Activated naive CD4-positive, alpha-beta T cell treated with anti-CD3 and anti-CD28 coated beads, Interleukin-2, amount 50 U/mL, for 16 hours (primary cell): ENCODE measurements at places on chromosomes 16 and 17.

GRCh38 chr17:48163809-48164208, 56.2 kb downstream of the SNX11 start:
- no peak for DNase-seq

DNA sequence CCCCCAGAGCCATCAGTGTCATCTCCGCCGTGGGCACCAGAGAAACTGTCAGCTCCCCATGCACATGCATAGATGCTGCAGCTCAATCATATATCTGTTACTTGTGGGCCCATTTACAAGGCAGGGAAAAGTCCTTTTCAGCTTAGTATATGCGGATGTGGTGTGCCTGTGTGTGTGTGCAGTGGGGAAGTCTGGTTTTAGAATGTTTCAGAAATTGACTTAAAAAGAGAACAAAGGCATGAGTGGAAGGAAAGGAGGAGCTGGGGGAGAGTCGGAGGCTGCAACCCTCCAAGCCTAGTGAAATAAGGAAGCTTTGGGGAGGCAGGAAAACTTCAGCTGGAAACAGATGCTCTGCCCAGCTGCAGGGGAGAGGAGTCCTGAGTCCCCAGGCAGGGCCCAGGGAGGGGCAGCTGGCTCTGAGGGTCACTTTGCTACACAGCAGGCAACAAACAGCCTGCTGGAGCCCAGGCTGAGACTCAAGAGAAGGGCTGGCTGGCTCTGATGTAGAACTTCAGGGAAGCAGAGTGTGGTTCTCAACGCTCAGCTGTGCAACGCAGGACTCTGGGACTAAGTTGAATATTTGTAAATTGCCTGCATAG, 11.1 kb upstream of the CD300LD start:
- no peak for DNase-seq

DNA sequence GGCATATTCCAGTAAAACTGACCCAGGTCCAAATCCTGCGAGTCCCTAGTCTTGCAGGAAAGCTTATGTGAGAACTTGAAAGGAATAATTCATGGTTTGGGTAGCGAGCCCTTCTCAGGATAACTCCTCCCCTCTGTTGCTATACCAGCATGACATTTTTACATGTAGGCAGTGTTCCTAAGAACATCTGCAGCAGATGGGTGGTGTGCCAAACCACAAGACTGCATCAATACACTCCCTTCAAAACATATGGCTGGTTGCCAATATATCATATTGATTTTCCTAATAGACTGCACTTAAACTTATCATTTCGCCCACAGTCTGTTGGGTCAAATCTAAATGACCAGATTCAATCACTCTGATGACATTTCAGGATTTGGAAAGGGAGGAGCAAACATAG, 19.9 kb downstream of the PSME3IP1 start:
- no peak for DNase-seq

DNA sequence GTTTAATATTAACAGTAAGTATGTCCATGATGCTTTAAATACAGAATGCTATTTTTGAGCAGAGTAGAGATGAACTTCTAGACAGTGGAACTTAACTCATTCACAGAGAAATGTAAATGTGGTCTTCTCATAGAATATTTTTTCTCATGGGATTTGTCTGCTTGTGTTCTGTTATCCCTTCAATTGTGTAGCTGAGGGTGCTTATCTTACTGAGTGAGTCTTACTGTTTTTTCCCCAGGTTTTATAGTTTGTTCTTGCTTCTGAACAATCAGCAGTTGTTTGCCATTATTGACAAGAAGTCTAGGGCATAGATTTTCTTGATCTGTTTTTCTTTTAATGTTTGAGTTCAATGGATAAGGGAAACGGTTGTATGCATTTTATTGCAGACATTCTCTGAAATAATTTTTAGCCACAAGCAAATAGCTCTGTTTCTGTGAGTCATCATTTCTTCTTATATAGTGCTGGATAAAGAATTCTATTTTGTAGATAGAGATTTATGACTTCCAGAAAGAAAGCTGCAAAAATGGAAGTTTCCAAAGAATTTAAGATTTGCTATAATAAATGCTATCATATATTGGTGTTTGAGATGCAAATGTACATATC, 60.5 kb downstream of the NF1 start:
- no peak for DNase-seq

DNA sequence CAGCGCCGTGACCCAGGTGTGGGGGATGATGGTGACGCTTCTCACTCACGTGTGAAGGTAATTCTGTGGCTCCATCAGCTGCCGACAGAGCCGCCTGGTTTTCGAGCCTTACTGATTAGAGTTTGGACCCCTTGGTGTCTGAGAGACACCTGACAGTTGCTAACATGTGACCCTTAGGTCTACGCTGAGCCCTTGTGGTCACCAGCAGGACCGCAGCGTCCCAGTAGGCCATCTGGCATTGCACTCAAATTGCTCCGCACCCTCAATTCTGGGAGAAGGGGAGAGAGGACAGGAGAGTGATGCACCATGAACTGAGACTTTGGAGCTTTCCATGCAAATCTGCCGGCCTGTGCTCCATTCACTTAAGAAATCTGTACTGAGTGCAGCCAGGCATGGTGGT, 2.5 kb downstream of the FLYWCH1 start:
- no peak for DNase-seq

GRCh38 chr16:84124257-84125073, 7.7 kb upstream of the MBTPS1 start:
- DNase-seq = no peak

GRCh38 chr16:81275795-81276194, 37.3 kb downstream of the BCO1 start:
- DNase-seq = no peak

DNA sequence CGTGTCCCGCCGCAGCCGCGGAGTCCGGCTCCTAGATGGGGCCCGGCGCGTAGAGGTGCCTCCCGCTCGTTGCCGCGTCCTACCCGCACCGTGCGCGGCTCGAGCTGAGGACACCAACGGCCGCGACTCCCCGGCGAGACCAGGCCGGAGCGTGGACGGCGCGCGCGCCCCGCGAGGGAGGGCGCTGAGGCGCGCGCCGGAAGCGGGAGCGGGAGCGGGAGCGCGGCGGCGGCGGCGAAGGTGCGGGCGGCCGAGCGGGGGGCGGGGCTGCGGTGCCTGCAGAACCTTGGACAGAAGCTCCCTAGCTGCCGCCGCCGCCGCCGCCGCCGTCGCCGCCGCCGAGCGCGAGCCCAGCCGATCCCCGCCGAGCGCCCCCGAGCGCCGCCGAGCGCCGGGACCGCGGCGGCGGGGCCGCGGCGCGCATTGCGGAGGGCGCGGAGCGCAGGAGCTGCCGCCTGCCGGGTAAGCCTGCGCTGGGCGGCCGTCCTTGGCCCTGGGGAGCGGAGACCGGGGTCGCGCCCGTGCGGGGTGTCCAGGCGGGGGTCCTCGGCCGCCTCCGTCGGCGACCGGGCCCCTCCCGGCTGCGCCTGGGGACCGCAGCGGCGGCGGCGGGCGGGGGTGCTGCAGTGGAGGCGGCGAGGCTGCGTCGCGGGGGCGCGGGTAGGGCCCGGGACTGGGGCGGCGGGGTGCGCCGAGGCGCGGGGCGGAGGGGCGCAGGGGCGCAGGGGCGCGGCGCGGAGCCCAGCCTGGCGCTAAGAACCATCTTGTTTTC, at the start of gene CDK5R1:
CDK5R1 (plus strand) TSS at position 293 of the 772 bp plus-strand sequence. CDS start 628 bp downstream, outside the sequence.
- peak; percentile 79 for DNase-seq

- no peak for DNase-seq
These were observed 9.2 kb downstream of the KRT33B start for GRCh38 chr17:41360296-41360995.

DNA sequence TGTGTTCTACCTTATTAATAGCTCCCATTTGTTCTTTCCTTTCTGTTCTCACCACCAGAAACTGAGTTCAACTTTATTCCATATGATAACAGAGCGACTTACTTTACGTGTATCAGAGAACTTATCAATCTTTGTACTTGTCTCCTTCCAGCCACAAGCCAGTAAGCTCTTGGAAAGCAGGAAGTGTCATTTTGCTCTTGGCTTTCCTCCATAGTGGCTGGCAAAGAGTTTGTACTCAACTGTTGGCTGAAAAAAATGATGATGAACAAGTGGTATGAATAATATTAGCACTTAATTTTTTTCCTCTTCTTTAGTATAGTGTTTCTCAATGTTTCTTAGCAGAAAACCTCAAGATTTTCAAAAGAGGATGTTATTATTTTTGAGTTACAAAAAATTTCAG, 182.4 kb upstream of the TOM1L1 start:
- no peak for DNase-seq

DNA sequence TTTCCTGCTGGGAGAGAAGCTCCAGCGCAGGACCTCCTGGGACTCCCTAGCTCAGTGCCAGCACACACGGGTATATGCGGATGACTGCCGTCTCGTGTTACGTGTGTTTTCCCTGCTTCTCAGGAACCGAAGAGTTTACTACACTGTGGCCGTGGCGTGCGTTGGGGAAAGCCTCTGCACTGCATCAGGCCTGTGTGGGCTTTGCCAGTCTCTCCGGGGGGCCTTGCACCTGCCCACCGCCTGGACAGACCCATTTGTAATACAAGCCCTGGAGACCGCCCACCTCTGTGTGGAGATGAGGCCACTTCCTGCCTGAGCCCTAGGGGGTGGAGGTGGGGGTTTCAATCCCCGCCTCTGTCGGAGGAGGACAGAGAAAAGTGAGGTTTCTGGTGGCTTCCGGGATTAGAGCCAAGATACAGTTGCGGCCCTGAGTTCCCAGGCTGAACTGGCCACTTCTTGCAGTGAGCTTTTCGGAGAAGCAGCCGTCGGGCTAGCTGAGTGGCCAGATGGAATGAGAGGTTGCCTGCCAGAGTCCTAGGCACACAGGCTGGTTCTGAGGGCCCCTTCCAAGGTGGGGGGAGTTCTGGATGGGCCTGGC, 43.4 kb upstream of the GSE1 start:
- DNase-seq = no peak

DNA sequence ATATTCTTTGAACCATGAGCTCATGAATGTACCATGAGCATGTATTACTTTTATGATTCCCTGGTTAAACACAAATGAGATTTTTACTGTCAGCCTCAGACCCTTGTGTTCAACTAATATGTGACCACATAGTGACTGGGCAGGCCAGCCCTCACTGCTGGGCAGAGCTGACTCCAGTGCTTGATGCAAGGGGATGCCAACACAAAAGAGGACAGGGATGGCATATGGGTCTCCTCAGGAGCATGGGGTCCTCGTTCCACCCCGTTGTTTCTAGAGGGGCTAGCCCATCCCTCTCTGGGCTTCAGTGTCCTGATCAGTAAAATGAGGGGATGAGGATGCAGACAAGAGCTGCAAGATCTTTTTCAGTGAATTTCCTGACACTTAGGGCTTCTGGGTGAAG, 19.3 kb downstream of the CFAP20 start:
- DNase-seq = no peak

- DNase-seq = no peak
These were observed 137.0 kb upstream of the PLCG2 start for GRCh38 chr16:81642107-81642436.

DNA sequence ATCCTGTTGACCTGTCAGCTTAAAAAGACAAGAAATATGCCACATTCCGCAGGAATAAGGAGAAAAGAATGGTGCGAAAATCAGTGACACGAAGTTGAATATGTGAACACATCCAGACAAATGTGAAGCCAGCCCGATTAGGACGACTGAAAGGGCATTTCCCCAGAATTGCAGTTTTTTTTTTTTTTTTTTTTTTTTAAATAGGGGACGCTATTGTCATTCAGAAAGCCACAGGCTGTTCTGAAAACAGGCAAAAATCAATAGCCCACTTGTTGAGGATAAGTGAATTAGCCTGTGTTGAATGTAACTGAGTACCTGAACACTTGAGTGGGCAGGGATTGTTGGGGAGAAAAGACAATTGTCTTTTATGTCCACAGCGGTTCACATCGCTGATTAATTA, 507.1 kb downstream of the WWOX start:
- no peak for DNase-seq

GRCh38 chr16:17354141-17354601, 116.6 kb downstream of the XYLT1 start:
- no peak for DNase-seq

DNA sequence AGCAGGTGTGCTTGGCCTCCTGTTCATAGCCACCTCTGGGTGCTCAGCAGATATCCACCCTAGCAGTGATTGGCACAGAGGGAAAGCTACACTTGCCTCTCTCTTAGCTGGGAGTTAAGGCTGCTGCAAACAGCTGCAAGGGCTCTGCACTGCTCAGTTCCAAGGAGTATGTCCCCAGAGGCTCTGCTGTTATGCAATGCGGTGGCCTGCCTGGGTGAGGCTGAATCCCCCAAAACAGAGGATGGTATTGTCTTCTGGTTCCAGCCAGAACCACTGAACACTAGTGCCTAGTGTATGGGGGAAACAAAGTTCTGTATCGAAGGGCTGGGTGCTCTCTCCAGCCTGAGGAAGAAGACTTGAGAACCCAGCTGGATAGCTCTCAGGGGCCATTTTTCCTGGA, 16.8 kb downstream of the TMEM94 start:
- DNase-seq = no peak

GRCh38 chr17:9658593-9659211, 13.4 kb downstream of the USP43 start:
- no peak for DNase-seq

DNA sequence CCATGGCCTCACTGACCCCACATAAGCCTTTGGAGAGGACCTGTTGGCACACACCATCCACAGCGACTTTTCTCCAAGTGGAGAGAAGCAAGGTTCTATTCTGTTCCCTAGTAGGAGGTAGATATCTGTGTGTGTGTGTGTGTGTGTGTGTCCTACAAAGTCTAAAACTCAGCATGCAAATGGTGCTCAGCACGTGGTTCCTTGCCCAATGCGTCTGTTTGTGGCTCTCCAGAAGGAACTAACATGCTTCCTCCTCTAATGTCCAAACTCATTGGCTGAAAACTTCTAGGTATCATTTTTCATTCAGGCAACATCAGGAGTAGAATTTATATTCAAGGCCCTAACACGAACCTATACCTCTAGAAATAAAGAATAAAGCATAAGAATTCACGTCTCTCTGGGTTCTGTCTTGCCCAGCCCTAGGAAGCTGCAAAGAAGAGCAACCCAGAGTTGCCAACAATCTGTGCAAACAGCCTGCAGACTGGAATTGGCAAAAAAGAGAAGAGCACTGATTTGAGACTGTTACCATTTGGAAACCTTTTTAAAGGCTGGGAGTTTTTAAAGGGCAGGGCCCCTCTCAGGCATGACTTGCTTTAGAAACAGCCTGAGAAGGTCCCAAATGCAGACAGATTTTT, 25.5 kb downstream of the MAP3K14 start:
- no peak for DNase-seq

- DNase-seq = no peak
These were observed 21.4 kb upstream of the IRX6 start for GRCh38 chr16:55302635-55303034.

GRCh38 chr17:33990943-33991706, 264.0 kb upstream of the CCL2 start:
- no peak for DNase-seq

- no peak for DNase-seq
These were observed 131.9 kb downstream of the RPTOR start for GRCh38 chr17:80676564-80676963.

GRCh38 chr16:85863384-85863774, 35.6 kb upstream of the IRF8 start:
- no peak for DNase-seq
